A549 (cell line): ENCODE measurements at places on chromosomes 2 and 18.

DNA sequence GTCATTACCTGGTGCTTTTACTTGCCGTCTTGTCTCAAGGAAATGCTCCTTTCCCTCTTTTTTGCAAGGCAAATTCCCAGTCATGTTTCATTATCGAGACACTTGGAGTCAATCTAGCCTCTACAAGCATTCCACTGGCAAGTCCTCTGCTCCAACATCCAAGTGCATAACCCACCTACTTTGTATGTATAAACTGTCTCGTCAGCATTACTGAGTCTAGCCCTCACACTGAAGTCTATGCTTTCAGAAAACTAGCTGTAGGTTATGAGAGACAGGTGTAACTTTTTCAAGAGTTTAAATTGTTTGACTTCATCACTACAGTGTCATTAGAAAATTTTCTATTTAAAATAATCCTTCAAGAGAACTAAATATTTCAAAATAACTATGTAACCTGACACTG is 319.2 kb downstream of the NBAS start:
- DNase-seq, result no peak

DNA sequence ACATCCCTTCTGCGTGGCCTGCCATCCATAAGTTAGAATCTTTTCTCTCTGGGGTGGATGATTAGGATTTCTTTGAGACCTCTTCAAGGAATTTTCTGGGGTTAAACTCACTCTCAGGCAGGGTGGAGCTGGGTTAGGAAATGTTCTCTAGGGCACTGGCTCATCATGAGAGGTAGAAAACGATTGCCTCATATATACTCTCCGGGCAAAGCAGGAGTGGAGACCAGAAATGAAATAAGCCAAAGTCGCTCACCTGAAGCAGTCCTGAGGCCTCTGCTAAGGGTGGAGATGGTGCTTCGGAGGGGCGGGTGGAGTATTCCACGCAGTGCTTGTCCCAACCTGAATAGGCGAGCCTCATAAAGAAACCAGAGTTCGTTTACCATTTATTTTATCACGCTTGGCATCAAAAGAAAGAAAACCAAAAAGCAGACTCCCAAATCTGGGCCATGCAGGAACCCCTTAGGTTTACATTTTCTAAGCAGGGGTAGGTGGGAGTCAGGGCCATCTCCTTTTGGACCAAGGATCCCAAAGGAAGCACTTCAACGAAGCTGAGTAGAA is 249.3 kb upstream of the MEIS1 start:
- DNase-seq, result no peak

- no peak for DNase-seq
These were observed 94.7 kb downstream of the MAP4K4 start for GRCh38 chr2:101792208-101792607.

GRCh38 chr2:56240210-56240609 is 56.4 kb downstream of the CCDC85A start:
- no peak for DNase-seq

DNA sequence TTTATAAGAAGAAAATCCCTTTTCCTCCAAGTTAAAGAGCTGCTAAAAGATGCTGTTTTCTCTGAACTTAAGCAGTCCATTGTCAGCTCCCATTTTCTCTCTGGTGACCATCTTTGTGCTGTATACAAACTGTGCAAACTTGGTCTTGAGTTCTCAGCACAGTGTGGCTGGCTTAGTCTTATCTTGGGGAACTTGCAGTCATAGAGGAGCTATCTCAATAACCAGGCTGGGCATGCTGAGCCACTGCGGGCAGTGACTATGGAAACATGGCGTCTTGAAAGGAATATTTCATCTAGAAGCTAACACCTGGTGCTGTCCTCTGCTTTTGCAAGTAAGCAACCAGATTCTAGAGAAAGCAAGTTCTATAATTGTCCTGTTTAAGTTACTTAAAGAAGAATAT is 1334.4 kb upstream of the CELF4 start:
- DNase-seq, result no peak

- no peak for DNase-seq
These were observed 1427.7 kb upstream of the CELF4 start for GRCh38 chr18:38993342-38993741.

- DNase-seq, result no peak
These were observed 154.0 kb downstream of the AGAP1 start for GRCh38 chr2:235647877-235648276.

- DNase-seq, result no peak
These were observed 75.5 kb downstream of the SLC4A3 start for GRCh38 chr2:219702796-219703545.

DNA sequence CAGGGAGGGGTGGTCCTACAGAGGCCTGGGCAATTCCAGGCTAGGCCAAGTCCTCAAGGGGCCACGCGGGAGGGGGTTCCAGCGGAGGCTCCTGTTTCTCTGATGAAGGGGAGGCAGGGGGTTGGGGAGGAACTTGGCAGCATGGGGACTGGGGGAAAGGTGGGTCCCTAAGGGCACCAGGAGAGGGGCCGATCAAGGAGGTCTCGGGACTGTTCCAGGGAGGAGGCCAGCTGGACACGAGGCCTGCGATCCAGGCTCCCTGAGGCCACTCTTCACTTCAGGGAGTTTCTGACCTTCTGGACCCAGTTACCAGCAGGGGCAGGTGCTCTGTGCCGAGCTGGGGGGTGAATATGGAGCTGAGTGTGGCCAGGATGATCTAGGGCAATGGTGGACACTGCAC is 71.5 kb downstream of the ASB1 start:
- no peak for DNase-seq

- peak; percentile 27 for DNase-seq
These were observed 21.7 kb upstream of the NRP2 start for GRCh38 chr2:205660521-205661124.

DNA sequence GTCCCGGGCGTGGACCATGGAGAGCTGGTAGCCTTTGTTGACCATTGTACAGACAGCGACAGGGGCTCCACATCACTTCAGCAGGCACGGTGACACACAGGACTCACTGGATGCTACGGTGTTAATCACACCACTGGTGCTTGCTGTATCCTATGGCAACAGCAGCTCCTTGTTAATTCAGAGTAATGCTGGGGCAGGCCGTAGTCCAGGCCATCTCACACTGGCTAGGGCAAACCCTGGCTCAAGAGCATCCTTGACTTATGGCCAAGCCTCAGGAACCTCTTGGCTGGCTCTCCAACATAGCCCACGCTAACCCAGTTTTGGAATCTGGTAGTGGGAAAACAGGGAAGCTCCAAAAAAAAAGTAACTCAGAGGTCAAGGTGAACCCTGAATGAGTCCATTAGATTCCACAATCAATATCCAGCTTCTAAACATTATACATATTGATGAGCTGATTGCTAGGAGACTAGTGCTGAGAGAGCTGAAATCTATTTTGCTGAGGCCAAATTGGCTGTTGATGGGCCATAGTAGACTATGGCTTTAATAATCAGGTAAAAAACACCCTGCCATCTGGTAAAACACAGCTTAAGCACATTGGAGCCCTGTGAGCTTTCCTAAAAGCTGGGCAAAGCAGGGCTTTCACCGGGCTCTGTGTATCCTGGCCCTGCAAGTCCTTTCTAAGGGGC is 253.6 kb downstream of the PRKCE start:
- no peak for DNase-seq

GRCh38 chr18:65748321-65748720 is 2.5 kb upstream of the CDH7 start:
- DNase-seq, result no peak

- no peak for DNase-seq
These were observed 59.4 kb upstream of the SIX2 start for GRCh38 chr2:45068571-45069140.

DNA sequence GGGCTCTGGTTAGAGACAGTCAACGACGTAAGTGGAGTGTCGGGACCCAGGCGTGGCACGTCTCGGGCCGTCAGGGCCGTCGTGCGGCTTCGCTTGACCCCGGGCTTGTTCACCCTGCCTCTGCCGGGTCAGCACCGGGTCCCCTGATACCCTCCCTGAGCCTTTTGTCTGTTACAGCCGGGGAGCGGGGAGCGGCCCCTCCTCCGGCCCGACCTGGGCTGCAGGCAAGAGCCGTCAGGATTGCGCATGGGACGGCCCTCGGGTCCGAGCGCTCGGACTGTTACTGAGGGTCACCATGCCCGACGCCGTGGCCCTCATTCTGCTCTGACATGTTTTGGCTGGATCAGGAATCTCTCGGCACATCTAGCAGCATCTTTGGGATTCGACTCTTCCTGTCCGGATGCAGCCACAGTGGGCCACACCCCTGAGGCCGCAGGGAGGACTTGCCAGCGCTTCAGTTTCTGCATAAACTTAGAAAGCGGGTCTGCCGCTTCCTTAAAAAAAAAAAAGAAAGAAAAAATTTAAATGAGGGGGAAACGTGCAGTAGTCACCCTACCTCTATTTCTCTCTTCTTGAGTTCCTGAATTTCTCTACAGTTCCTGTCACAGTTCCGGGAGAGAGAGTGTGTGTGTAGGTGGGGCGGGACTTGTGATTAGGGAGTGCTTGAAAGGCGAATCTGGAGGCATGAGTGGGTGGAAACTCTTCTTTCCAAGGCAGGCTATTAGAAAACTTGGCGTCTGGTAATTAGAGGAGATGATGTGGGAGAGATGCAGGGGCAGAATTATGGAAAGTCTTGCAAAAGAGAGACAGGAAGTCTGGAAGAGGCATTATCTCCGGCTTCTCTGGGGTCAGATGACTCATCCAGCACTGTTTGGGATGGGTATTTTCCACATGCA is 909 bp downstream of the TMEM87B start:
- DNase-seq, result peak; percentile 72

- DNase-seq, result no peak
These were observed 49.4 kb downstream of the TNFRSF11A start for GRCh38 chr18:62374410-62374965.

- no peak for DNase-seq
These were observed 36.9 kb upstream of the SLC14A1 start for GRCh38 chr18:45686891-45687611.

GRCh38 chr2:197254776-197255530 is 55.6 kb downstream of the ANKRD44 start:
- DNase-seq, result no peak

GRCh38 chr2:31517442-31518203 is 63.1 kb downstream of the SRD5A2 start:
- DNase-seq, result no peak

DNA sequence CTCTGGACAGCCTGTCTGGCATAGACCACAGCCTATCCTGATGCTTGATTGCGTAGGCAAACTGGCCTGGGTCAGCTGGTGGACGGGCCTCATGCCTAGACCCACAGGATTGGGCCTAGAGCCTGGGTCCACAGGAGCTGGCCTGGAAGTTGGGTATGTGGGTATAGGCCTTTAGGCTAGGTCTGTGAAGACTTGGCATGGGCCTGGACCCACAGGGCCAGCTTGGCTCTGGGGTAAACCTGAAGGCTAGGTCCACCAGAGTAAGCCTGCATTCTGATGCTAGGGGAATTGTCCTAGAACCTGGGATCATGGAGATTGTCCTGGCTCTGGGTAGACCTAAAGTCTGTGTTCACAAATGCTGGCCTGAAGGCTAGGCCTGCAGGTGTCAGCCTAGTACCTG is 1293.7 kb downstream of the CNTNAP5 start:
- no peak for DNase-seq

DNA sequence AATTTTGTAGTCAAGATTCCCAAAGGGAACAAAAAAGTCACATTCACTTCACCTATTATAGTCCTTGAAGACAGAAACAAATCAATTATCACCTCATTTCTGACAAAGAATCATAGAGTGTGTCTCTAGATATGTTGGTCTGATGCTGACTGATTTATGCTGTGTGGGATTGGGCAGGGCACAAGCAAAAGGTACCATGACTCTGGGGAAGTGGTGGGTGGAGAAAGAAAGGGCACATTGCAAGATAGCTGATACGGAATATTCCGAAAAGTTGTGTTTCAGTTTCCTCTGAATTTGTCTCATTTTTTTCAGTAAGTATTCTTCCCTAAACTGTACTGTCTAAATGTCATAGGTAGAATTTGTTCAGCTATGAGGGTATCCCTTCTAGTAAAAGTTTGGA is 268.0 kb downstream of the MREG start:
- no peak for DNase-seq

DNA sequence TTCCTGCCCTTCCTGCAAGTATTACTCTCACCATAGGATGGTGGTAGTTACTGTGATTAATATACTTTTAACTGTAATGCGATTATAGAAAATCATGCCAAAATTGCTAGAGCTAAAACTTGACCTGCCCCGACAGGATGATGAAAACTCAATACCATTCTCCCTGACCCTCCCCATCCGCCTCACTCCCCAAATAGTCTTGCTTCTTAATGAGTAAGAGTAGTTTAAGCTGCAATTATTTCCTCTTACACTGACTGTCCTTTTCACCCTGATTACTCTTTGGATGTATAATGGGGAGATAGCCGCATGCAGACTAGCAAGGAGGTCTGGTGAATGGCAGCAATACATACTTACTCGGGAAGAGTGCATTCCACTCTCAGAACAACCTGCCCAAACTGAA is 269.6 kb upstream of the SIX3 start:
- DNase-seq, result no peak

- no peak for DNase-seq
These were observed 24.3 kb upstream of the UBE2F start for GRCh38 chr2:237942513-237942899.

- DNase-seq, result peak; percentile 79
These were observed 25.1 kb upstream of the ME2 start for GRCh38 chr18:50853863-50854271.

DNA sequence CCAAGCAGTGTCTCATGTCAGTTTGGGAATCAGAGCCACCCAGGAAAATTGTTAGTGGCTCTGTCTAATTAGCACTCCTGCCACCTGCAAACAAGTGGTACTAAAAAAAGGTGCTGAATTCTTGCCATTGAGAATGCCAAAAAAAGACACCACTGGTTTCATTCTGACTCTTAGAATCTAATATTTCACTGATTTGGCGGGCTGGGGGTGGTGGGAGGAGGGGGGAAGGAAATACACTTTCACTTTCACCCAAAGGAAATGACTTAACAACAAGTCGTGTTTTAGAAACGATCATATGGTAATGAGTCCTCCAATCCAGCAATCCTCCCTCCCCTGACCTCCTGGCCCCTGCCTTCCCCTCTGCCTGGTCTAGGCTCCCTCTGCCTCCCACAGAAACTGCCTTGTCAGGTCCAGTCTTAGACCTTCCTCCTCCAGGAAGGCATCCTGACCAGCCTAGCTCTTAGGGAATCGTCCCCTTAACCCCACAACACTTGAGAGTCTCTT is 4.4 kb upstream of the KLHL29 start:
- no peak for DNase-seq

DNA sequence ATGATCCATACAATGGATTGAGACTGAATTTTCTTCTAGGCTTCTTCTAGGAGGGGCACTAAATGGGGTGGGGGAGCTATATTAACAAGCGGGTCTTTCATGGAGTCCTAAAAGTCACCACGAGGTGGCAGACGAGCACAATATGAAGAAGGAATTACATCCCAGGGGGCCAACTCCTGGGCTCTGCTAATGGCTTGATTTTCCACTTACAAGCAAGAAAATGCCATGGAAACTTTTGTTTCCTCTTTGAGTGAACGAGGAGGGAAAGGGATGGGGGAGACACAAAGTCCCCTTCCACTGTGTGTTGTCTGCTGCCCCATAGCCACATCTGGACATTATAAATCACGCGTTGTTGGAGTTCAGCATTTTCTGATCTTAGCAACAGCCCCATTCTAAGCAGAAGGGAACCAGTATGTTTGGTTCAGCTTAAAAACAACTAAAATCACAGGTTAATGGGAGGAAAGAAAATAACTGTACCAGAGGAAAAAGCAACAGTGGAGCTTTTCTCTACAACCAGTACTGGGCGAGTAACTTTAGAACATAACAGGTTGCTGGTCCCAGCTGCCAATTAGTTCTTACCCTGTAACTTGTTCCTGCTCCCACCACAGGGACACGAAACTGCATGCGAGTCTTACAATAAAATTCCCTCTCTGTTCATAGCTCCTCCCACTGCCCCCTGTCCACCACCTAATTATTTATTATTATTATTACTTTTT is 285.0 kb upstream of the PARD3B start:
- peak; percentile 70 for DNase-seq
